ENCODE measurements at places on chromosomes 12 and 14.

DNA sequence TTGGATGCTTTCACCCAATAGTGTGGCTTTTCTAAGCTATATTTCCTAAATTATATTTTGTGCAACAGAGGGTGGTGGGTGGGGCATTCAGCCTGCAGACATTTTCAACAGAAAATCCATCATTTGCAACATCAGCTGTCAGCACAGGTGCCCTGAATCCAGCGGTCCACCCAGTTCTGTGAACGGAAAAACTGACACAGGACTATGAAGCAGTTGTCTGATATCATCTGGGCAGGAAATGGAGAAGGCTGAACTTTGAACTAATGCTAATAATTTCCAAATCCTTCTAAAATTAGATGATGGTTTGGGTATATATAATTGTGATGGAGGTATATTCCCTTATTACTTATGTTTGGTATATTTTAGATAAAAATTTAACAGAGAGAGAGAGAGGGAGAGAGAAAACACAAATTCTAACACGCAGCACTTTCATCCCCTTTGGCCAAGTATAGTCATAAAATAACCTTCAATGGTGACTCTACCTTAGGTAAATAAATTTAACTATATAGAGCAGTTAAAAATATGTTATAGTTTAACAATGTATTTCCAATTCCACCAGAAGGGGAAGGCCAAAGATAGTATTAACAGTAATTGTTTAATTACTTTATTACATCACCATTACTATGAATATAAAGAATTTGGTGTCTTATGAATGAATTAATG, 58.3 kb upstream of the PTPRB start:
- no peak for DNase-seq

DNA sequence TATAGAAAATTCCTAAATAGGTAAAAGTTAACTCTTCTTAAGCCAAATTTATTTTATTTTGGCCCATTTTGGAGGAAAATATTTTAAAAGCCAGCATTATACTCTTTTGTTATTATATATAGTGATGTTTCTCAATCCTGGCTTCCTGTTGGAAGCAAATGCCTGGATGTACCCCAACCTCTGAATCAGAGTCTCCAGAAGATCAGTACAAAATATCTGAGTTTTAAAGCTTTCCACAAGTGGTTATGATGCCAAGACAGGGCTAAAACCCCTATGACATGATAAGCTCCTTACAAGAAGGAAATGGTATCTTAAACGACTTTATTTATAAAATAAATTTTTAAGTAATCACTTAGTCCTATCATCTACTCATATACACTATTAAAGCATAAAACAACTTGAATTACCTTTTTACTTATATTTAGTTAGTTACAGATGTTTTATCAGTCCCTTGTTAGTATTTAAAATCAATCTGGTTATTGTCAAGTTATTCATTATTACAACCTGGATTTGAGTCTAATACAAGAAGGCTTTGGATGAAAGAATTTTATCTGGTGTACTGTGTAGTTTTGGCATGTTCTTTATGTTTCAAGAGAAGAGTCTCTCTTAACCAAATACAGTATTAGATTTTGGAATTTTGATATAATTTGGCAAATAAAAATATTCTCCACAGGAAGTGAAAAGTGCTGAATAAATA, 238.1 kb downstream of the SLC2A13 start:
- DNase-seq, result no peak

DNA sequence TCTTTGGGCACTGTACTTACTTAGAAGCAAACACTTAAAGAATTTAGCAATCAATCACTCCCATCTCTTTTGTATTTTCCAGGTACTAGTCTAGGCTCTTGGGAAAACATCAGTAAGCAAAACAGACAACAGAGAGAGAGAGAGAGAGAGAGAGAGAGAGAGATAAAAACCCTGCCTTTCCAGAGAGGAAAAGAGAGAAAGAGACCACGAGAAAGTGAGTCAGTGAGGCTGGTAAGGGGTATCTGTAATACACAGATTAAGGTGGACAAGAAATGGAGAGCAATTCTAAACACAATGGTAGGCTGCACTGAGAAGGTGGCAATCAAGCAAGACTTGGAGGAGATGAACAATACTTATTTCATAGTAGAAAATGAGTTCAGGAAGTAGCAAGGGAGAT, 119.9 kb upstream of the OVCH1 start:
- DNase-seq, result no peak

DNA sequence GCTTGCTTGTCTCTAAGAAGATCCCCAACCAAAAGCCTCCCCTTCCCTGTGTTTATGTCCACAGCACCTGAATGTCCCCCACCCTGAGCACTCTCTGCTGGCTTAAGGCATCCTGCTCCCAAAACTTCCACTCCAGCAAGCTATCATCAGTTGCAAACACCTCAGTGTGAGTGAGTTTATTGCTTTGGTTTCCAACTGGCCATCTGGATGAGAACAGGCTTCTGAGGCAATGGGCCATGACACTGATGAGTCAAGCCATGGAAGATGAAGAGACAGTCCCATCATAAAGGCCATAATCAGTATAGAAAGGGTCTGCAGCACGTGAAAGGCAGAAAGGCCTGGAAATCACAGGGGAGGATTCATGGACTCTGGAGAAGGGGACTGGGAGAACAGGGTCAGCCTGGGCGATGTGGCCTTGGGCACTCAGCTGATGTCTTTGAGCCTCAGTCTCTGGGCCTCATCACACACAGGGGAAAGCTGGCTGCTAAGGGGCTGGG, 12.8 kb downstream of the CMKLR1 start:
- DNase-seq, result no peak

DNA sequence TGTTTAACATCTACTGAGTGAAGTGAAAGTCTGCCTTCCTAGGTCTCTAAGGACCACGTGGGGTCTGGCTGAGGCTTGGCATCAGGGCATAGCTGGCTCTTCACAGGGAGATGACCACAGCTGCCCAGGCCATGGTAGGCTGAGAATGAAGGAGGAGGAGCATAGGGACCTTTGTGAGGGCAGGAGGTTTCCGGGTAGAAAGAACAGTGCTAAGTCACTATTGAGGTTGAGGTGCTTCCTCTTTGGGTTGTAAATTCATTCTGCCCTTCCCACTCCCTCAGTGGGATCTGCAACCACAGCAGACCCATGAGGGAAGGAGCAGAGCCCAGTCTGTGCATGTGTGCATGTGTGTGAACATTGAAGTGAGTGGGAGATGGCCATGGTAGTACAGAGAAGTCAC, 909.6 kb downstream of the VRK1 start:
- no peak for DNase-seq

DNA sequence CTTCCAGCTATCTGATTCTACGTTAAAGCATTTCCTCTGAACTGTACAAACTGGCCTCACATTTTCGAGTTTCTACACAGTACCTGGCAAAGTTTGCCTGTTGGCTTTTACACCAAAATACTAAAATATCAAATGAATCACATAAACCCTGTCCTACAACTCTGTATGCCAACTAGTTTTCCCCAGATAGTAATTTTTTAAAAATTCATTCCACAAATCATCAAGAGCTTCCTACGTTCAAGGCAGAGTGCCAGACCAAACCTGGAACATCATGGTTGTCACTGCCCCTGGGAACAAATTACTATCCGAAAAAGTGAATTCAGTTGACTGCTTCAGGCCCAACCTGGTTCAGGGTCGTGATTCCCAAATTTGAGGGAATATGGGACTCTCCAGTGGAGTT, 2.1 kb downstream of the TMEM30B start:
- DNase-seq, result no peak

- DNase-seq, result no peak
These were observed 23.8 kb downstream of the ZNF891 start for GRCh38 chr12:133106253-133106652.

GRCh38 chr14:52380294-52380693, 66.2 kb downstream of the PTGER2 start:
- DNase-seq, result no peak

DNA sequence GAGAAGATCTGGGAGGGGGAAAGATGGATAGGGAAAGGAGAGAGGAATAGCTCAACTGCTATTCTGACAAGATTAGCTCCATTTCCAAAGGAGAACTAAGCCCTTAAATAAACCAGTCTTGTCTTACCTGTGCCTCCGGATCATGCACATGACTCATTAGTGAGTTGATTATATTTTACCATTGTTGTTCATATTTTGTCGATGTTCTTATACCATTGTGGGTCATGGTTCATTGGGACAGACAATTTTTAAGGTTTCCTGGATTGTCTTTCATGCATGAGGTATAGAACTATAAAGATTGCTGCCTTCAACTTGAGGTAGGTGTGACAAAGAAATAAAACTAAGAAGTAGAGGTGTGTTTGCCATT, 243.0 kb upstream of the ATP2B1 start:
- DNase-seq, result no peak

- no peak for DNase-seq
These were observed 12.9 kb upstream of the RNASE10 start for GRCh38 chr14:20492486-20492885.
